WERI-Rb-1 (cell line): ENCODE measurements at places on chromosomes 11 and 22.
A peak's percentile ranks its signal among the peaks of the same experiment; 100 is the strongest.

DNA sequence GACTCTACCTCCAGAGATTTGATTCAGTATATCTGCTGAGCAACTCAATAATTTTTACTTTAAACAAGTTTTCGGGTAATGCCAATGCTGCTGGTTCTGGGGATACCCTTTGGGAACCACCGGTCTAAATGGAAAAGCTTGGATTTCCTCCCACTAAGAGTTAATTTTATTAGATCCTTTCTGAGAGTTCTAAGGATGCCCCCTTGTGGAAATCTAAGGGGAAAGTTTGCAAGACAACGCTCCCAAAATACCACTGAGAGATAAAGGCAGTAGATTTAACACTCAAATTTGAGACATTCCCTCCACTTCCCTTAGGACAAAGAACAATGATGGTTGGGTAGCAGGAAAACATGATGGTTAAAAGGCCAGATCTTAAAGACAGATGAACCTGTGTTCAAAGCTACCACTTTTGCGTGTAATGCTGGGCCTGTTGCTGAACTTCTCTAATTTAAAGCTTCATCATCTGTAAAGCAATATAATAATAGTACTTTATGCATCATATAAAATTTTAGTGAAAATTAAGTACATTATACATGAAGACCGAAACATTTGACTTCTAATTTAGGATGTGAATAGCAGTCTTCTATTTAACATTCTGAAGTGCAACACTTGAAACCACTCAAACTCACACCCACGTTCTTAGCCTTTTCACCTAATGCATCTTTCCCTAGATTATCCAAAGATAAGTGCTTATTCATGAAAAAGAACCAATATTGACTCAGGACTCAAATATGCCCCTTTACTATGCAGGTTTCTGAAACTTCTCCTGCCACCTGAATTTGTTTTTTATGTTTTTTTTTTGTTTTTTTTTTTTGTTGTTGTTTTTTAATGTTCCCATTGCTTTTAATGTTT lies 110.1 kb upstream of the LUZP2 start:
- no peak for DNase-seq

DNA sequence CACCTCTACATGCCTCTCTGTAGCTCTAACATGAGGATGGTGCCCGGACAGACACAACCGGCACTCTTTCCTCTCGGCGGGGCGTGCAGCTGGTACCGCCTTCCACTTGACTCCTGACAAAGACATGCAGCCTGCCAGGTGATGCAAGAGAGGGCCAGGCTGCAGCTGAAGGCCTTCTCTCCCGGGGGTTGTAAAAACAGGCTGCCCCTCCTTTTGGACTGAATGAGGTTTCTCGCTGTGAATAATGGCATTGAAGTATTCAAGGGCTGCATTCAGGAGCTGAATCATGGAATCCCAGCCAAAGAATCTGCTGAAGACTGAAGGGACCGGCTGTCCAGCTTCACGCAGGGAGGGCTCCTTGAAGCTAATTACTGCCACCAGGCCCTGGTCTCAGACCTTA lies 110.9 kb downstream of the GALNT18 start:
- no peak for DNase-seq

GRCh38 chr11:109641549-109641948 lies 219.6 kb downstream of the C11orf87 start:
- DNase-seq, result no peak

- no peak for DNase-seq
These were observed 133.2 kb downstream of the SLC1A2 start for GRCh38 chr11:35286126-35286525.

DNA sequence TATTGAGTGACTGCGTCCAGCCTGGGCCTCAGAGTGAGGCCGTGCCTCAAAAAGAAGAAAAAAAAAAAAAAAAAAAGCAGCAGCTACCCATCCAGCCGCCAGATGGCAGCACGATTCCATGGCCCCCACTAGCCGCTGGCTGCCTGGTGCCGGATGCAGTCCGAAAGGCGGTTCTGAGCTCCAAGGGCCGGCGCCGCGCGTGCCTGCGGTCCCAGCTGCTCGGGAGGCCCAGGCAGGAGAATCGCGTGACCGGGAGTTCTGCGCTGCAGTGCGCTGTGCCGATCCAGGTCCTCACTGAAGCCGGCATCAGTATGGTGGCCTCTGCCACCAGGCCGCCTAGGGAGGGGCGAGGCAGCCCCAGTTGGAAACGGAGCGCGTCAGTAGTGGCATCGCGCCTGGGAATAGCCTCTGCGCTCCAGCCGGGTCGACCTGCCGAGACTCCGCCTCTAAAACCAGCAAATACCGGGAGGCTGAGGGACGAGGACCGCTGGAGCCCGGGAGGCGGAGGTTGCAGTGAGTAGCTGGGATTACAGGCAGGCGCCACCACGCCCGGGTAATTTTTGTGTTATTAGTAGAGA lies 19.3 kb downstream of the SCARF2 start:
- DNase-seq, result peak; percentile 80
